ENCODE measurements at places on chromosomes 16 and 17.

- no peak for DNase-seq
Observed at GRCh38 chr16:12625068-12625467, 178.6 kb downstream of the CPPED1 start.

DNA sequence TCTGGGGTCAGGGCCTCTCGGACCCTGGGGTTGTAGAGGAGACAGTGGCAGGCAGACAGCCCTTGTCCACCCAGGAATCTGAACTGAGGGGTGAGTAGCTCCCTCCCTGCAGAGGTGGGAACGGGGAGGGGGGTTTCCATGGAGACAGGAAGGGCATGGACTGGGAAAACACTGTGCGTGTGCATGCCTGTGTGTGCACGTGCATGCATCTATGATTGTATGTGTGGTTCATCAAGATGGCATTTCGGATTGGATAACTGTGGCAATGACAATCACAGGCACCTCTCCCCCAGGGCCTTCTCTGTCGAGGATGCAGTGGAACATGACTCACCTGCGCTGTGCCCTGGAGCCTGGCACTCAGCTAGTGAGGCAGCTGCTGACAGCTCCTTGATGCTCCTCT lies 6.1 kb upstream of the CD300C start:
- no peak for DNase-seq

DNA sequence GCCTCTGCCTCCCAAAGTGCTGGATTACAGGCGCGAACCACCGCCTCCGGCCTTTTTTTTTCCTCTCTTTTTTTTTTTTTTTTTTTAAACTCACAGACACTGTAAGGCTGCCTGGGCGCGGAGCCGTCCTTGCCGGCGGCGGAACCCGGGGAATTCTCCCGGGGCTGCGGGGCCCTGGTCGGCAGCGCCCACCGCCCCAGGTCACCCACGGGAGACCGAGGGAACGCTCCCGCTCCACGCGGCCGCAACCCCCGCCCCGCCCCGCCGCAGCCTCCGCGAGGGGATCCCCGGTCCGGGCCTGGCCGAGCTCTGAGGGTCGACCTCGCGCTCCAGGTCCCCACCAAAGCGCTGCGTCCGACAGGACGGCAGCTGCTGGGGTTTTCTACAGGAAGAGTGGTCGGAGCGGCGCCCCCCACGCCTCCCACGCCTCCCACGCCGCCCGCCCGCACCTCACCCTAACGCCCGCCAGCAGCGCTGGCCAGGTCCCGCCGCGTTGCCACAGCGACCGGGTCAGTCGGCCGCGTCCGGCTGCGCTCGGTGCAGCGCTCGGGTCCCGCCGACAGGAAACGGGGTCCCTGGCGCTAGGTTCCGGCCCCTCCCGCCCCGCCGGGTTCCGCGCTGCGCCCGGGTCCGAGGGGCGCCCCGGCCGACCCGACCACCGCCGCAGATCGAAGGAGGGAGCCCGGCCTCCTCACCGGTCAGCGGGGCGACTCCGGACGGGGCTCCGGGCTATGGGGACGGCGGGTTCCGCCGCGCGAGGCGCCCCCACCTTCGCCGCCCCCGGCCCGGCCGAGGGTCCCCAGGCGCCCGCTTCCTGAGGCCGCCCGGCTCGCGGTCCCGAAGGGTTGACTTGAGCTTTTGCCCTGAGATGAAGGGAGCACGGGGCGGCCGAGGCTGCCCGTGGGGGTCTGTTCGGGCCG lies at the start of gene CCDC57:
TSS of gene CCDC57 (minus strand) at position 512 of the 920 bp plus-strand sequence. CDS start 10,898 bp downstream, outside the sequence.
- no peak for DNase-seq

DNA sequence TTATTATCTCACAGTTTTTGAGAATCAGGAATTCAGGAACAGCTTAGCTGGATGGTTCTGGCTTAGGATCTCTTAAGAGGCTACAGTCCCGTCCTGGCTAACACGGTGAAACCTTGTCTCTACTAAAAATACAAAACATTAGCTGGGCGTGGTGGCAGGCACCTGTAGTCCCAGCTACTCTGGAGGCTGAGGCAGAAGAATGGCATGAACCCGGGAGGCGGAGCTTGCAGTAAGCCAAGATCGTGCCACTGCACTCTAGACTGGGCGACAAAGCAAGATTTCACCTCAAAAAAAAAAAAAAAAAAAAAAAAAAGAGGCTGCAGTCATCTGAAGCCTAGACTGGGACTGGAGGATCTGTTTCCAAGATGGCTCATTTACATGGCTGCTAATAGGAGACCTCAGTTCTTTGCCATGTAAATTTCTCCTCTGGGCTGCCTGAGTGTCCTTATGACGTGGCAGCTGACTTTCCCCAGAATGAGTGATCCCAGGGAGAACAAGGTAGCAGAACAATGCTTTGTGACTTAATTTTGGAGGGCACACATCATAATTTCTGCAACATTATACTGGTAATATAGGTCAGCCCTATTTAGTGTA lies 95.8 kb upstream of the CORO6 start:
- no peak for DNase-seq
